ENCODE measurements at places on chromosomes 6 and 20.
A peak's percentile ranks its signal among the peaks of the same experiment; 100 is the strongest.

DNA sequence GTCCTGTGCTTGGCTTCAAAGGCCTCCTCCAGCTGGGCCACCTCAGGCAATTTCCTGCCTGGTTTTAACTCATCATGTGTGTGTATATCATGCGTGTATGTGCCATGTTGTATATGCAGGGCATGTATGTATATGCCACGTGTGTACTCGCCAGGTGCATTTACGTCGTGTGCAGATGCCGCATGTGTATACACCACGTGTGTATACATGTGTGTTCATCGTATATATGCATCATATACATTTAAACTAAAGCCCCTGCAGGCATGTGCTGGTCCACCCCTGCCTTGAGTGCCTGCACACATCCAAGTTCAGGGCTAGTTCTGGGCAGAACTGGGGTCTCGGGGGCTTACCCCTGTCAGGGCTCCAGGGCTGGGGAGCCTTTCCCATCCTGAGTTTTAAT lies 54.0 kb upstream of the SMOC2 start:
- no peak for DNase-seq

DNA sequence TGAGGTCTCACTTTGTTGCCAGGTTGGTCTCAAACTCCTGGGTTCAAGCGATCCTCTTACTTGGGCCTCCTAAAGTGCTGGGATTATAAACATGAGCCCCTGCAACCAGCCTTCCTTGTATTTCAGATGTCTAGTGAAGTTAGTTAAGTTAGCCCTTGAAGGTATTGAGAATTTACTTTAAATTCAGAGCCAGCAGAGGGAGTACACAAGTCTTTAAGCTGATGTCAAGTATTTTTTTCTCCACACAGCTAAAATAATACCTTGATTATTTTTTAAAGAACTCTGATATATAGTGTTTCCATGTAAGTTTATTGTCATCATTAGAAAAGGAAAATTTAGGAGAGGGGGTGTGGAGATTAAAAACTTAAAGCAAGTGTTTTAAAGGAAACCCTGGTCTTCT lies 9.8 kb downstream of the FOXO3 start:
- DNase-seq: no peak

DNA sequence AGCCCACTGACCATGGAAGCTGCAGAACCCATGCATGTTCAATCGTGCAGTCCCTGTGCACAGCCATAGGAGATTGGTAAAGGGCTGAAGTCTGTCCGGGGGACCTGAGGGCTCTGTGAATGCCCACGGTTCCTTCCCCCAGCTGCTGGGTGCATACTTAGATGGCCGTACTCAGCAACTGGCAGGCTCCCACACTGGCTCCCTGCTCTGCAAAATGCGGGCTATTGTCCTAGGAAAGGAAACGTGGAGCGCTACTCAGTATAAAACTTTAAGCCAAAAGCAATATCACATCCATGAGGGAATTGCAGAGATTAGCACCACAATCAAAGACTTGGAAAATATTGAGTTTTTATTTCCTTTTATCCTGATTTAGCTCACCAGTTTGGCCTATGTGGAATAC lies 202.0 kb downstream of the WDR27 start:
- no peak for DNase-seq

DNA sequence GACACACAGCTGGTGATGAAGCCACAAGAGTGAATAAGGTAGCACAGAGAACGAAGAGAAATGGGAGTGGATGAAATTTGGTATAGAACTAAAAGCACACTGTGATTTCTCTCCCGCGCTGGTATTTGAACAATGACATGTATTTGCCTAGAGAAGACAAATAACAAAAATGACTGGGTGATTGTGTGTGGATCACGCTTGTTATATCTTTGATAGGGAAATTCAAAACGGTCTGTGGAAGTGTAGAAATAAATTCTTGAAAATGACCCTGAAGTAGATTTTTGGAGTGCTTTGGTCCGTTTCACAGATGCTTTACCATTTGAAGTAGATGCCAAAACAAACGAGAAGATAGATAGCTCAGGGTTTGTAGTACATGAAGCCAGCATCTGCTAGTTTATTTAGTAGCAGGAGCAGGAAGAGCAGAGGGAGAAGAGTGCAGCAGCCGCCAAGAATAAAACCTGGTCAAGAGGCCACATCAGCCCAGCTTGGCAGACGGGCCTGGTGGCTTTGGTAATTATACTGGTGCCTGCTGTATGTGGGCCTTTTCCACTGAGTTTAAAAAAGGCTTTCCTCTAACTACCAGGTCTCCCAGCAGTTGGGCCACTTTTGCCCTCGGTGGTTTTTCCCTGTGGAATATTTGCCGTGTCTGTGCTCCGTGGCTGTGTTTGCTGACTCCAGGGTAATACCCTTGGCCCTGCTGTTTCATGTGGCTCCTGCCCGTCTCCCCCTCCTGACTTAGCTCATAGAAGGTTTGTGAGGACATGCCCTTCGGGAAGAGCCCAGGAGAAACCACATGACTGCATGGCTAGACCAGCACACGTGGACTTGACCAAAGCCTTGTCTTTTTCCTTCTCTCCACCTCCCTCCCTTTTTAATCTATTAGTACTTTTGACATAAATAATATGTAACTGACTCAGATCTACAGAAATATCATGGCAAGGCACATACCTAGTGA lies 294.0 kb downstream of the SOX4 start:
- DNase-seq: no peak

DNA sequence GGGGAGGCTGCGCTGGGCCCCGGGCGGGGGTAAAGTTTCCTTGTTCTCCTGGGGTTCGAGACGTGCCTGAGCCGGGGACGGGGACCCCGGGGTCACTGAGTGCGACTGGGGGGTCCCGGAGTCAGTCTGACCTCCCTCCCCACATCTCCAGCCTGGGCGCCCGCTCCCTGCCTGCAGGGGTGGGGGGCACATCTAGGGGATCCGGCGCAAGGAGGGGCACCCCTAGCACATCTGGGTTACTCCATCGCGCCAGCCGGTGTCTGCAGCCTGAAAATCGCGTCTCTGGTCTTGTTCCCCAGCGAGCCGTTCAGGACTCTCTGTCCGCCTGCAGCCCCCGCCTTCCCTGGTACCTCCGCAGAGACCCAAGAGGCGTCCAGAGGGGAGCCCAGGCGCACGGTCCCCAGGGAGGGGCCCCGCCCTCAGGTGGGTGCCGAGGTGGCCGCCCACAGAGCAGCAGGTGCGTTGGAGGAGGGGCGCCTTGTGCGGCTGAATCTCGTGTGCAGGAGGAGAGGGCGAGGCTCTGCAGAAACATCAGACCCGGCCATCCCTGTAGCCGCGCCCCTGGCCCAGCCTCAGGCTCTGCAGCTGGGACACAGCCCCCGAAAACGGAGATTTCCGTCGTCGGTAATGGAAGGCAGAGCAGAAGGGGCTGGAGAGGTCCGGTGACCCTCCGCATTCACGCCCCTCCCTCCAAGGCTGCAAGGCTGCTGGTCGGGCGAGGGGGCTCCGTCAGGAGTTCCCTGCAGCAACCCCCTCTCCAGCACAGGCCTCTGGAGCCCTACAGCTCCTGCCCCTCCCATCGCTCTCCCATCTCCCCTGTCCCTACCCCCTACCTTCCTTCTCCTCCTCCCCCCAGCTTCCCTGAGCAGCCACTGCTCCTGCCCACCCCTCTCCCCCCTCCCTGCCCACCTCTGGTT lies 628 bp upstream of the CHRNA4 start:
- peak; percentile 79 for DNase-seq

DNA sequence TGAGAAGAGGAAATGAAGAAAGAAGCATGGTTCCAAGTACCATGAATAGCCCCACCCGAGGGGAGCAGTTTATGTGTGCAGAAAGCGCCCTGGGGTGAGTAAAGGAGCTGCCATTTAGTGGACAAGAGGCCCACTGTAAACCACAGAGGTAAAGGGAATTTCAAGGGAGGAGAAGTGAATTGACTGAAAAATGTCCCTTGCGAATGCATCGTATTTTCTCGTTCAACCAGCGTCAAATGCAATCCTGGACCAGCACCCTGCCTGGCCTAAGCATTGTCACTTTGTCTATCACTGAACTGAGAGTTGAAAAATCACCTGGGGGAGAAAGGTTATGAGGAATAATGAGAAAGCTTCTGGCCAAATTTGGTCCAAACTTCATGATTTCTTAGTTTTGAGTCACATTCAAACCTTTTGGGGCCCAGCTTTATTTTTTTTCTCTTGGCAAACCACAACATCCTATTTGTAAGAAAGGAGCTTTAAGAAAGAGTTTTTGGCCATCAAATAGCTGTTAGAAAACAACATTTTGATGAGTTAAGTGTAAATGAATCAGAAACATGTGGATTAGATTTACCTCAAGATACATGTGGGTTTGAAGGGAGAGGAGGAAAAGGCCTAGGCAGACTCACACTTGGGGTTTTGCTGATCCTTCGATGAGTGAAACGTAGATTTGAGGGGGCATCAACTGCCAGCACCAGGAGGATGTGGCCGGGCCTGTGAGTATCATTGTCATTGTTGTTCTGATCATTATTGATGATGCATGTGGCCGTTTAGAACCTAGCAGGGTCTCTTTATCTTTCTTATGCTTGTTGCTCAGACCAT lies 214.0 kb downstream of the CLIC5 start:
- DNase-seq: no peak
